ENCODE measurements at places on chromosomes 5 and 9. TPM values are rescaled to one million over a fixed set of nuclear protein-coding genes. Genes with fewer than 3 reads are reported as not detected.

The ZFAND5 gene
- 47.8 TPM for total RNA-seq

The TTC39B gene
- 7.1 TPM for total RNA-seq

GRCh38 chr9:131621551-131622358, 76.4 kb downstream of the PRRT1B start:
- DNase-seq = no peak
- no peak overlapping the region for H3K27ac ChIP-seq
- no peaks in the 10 kb centered on the region for H3K36me3 ChIP-seq
- no peaks in the 10 kb centered on the region for H3K27me3 ChIP-seq
- H3K4me3 ChIP-seq = no peak overlapping the region

- H3K27me3 ChIP-seq = no peaks in the 10 kb centered on the region
- no peak overlapping the region for H3K27ac ChIP-seq
- DNase-seq = no peak
- no peak overlapping the region for H3K4me3 ChIP-seq
- no peaks in the 10 kb centered on the region for H3K36me3 ChIP-seq
Measured at GRCh38 chr9:123478967-123479602, 123.1 kb downstream of the CRB2 start.

- no peak for DNase-seq
- no peak overlapping the region for H3K4me3 ChIP-seq
- peaks cover 13% of the 10 kb centered on the region for H3K4me1 ChIP-seq
- H3K27ac ChIP-seq = no peak overlapping the region
- H3K36me3 ChIP-seq = no peaks in the 10 kb centered on the region
- no peaks in the 10 kb centered on the region for H3K27me3 ChIP-seq
Measured at GRCh38 chr5:113450929-113451328, 16.1 kb upstream of the TSSK1B start.

All from pancreas (tissue), 10 donors.